Pulmonary artery endothelial cell (primary cell): ENCODE measurements at places on chromosomes 16 and 17. TPM values are rescaled to one million over a fixed set of nuclear protein-coding genes. Genes with fewer than 3 reads are reported as not detected.
A peak's percentile ranks its signal among the peaks of the same experiment; 100 is the strongest.

Gene CDH15
- total RNA-seq, result 0.04 and 0.07 TPM in 2 replicates

Gene CSNK1D
- total RNA-seq, result 58.5 and 58.9 TPM in 2 replicates

DNA sequence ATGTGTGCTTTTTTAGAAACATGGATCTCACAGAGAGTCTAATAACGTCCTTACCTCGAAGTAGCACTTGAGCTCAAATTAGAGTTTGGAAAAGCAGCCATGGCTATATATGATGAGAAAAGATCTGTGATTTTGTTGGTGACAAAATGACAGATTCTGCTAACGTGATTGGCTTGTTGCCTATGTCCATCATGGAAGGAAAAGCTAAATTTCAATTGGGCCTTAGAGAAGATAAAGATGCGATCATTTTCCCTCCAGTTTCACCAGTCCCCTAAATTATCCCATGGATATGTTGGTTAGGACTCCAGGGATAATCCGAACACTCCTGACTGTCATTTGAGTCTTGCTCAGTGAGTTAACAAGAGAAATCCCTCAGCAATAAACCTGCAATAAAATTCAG lies 175.8 kb downstream of the C16orf95 start:
- DNase-seq, result no peak

DNA sequence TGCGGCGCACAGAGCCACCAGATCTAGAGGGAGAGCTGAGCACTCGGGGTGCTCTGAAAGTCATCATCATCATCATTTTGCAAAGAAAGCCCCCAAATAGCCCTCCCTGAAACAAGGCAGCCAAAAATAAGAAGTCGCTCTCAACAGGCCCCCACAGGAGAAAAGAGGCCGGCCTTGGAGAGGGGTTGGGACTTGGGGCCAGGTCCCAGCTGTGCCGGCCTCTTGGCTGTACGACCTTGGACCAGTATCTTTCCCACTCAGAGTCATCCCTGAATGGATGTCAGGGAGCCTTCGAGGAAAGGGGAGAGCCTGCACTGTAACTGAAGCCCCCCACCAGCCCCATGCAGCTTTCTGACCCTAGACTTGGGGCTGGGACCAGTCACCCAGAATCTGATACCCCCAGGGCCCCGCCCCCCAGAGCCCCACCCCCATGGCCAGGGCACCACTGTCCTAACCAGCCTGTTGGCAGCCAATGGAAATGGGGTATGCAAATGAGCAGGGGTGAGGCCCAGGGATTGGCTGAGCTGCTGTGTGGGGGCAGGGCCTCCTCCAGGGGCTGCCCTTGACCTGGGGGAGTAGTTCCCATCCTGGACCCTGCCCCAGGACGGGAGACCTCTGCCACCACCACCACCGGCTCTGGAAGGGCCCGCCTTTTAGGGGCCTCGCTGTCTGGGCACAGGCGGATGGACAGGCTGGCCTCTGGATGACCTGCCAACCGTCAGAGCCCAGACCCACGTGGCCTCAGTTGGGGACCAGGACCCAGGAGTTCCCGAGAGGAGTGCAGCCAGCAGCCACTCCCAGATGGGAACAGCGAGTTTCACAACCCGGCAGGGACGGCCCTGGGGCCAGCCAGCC lies 15.4 kb downstream of the ZFPM1 start:
- DNase-seq, result no peak

Gene DPEP3
- not detected in 2 replicates for total RNA-seq

GRCh38 chr16:59510008-59510424 lies 775.9 kb upstream of the GOT2 start:
- DNase-seq, result no peak

Gene SPEM3
- not detected in 2 replicates for total RNA-seq

- DNase-seq, result no peak
Measured at GRCh38 chr16:4679850-4680636, 13.3 kb upstream of the NUDT16L1 start.

Gene MYH1
- not detected in 2 replicates for total RNA-seq

GRCh38 chr16:23682181-23682580 lies 3.5 kb downstream of the PLK1 start:
- DNase-seq, result no peak

GRCh38 chr17:74206332-74206818 lies 2.9 kb downstream of the RPL38 start:
- no peak for DNase-seq

Gene HBZ
- total RNA-seq, result not detected in 2 replicates

DNA sequence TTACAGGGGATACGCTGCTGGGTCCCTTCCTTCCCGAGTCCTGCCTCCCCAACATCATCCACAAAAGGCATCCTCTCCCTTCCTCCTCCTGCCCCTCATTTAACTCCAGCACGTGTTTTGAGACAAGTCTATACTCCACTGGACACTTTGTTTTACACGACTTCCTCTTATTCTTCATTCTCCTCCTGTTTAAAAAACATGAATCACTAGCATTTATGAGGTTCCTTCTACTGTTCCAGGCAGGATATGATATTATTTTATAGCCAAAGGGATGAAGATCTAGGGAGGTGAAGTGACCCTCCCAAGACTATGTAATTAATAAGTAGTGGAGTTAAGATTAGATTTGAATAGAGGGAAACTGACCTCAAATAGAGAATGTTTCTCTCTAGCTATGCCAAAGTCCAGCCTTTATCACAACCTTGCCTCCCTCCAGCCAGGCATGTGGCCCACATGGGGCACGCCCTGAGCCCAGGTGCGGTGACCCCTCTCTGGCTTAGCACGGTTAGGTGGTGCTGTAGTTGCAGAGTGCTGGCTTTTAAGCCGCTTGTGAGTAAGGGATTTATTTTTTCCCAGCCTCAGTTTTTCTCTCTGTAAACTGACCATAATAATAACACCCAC lies 1.3 kb upstream of the HSD17B2 start:
- DNase-seq, result no peak

GRCh38 chr16:55372792-55373488 lies 48.9 kb downstream of the IRX6 start:
- DNase-seq, result no peak

DNA sequence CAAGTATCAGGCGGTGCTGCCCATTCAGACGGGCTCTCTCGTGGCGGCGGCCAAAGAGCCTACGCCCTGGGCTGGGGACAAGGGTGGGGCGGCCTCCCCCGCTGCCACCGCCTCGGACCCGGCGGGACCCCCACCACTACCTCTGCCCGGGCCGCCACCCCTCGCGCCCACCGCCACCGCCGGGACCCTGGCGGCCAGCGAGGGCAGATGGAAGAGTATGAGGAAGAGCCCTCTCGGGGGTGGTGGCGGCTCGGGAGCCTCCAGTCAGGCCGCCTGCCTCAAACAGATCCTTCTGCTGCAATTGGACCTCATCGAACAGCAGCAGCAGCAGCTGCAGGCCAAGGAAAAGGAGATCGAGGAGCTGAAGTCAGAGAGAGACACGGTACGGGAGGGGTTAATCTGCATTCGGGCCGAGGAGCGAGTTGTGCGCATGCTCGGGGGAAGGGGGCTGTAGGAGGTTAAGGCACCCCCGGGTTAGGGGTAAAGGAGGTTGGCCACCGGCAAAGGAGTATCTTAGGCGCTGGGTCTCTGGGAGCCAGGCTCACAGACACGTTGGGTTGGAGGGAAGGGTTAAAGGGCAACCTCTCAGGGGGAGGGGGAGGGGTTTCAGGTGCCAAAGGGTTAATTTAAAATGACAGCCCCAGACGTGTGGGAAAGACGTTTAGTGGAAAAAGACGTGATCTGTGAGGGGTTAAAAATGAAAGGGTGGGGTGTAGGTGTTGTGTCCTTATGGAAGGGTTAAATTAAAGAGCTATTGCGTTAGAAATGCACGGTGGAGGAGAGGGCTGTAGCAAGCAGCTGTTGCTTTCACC lies 1.4 kb downstream of the MSL1 start:
- no peak for DNase-seq

- no peak for DNase-seq
Measured at GRCh38 chr17:6638046-6638908, 2.2 kb downstream of the KIAA0753 start.

GRCh38 chr17:67633751-67634211 lies 84.0 kb upstream of the NOL11 start:
- peak; percentile 71 for DNase-seq

GRCh38 chr17:4487820-4488716 lies 10.6 kb upstream of the SPNS2 start:
- no peak for DNase-seq

Gene SNX20
- not detected in 2 replicates for total RNA-seq

Gene ARHGAP44
- 0.28 and 0.53 TPM in 2 replicates for total RNA-seq

GRCh38 chr16:12614662-12615278 lies 188.9 kb downstream of the CPPED1 start:
- no peak for DNase-seq

DNA sequence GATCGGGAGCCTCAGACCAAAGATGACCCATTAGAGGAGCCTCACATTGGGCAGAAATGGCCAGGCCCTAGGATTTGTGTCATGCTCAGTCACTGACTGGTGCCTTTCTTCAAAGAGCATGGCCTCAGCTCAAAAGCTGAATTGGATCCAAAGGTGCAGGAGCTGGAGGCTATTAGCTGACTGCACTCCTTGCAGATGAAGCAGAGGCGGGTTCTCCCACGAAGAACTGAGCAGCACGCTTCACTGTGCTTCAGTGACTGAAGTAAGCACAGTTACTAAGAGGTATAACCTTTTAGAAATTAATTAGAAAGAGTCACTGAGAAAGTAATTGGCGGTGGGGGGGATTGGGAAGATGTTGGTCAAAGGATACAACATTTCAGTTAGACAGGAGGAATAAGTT lies 18.7 kb upstream of the COX10 start:
- no peak for DNase-seq

GRCh38 chr16:16076423-16076813 lies 127.0 kb downstream of the ABCC1 start:
- no peak for DNase-seq

Gene TCAP
- total RNA-seq, result 0.07 and 0.18 TPM in 2 replicates

GRCh38 chr16:8194794-8195193 lies 395.5 kb downstream of the TMEM114 start:
- DNase-seq, result no peak

DNA sequence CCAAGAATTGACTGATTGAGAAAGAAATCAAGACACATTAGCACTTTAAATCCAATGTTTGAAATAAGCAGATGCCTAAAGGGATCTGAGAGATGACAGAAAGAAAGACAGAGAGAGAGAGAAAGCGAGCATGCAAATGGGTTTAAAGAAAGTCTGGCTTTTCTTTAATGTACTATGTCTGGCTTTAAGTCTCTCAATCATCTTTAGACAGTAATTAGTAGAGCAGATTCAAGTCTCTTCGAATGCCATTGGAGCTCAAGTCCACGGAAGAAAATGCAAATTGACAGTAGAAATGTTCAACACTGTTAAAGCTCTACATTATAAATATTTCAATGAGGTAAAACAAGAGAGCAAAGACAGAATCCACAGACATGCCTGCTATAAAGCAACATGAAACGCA lies 1480.2 kb upstream of the CDH8 start:
- no peak for DNase-seq

Gene ESRP2
- 0.13 and 0.25 TPM in 2 replicates for total RNA-seq

DNA sequence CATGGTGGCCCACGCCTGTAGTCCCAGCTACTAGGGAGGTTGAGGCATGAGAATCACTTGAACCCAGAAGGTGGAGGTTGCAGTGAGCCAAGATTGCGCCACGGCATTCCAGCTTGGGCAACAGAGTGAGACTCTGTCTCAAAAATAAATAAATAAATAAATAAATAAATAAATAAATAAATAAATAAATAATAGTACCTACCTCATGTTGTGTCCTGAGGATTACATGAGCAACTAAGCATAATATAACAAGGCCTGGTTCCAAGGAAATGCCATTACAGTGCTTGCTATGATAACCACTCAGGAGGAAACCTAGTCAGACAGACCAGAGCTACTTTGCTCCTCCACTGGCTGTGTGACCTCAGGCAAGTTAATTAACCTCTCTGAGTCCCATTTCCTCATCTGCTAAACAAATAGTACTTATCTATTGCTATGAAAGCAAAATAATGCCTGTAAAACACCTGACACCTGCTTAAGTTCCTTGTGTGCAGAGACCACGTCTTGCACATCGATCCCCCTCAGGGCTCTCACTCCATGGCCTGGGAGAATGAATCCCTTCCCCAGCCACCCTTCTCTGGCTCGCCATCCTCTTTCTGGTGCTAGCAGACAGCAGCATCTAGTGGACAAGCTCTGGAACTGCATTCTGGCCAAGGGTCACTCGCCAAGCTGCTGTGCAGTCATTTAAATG lies 7.5 kb downstream of the EPOP start:
- DNase-seq, result peak; percentile 44

DNA sequence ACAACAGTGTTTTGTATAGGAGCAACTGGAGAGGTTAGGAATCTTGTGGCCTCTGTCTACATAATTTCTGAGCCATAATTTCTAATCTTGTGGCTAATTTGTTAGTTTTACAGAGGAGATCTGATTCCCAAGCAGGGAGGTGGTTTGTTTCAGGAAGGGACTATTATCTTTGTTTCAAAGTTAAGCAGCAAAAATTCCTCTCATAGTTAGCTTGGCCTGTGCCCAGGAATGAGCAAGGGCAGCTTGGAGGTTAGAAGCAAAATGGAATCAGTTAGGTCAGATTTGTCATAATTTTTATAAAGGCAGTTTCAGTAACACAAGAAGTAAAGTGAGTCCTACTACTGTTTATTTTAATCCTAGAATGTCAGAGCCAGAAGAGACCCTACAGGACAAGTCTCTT lies 2.0 kb upstream of the RDM1 start:
- no peak for DNase-seq

GRCh38 chr16:87602001-87602775 lies at the start of gene JPH3:
TSS of gene JPH3 (plus strand) at chr16:87602508. CDS start at chr16:87603147, 639 bp downstream.
- no peak for DNase-seq

Gene CACNG5
- not detected in 2 replicates for total RNA-seq
